CD4-positive, alpha-beta T cell treated with Interferon alpha-2 for 1 hour (primary cell): ENCODE measurements at places on chromosomes 1 and 21.

DNA sequence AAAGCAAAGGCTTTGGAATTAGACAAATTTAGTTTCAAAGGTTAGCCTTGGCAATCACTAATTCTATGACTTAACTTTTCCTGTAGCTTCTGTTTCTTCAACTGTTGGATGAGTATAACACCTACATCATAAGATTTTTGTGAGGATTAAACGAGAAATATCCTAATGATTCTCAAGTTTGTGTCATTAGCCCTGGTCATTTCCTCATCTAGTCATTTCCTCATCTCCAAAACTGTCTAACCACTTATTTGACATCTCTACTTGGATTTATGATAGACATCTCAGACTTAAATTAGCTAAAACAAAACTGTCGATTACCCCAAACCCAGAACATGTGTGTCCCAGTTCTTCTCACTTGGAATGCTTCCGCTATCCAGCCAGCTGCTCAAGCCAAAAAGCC lies 80.2 kb upstream of the CHODL start:
- DNase-seq: no peak

DNA sequence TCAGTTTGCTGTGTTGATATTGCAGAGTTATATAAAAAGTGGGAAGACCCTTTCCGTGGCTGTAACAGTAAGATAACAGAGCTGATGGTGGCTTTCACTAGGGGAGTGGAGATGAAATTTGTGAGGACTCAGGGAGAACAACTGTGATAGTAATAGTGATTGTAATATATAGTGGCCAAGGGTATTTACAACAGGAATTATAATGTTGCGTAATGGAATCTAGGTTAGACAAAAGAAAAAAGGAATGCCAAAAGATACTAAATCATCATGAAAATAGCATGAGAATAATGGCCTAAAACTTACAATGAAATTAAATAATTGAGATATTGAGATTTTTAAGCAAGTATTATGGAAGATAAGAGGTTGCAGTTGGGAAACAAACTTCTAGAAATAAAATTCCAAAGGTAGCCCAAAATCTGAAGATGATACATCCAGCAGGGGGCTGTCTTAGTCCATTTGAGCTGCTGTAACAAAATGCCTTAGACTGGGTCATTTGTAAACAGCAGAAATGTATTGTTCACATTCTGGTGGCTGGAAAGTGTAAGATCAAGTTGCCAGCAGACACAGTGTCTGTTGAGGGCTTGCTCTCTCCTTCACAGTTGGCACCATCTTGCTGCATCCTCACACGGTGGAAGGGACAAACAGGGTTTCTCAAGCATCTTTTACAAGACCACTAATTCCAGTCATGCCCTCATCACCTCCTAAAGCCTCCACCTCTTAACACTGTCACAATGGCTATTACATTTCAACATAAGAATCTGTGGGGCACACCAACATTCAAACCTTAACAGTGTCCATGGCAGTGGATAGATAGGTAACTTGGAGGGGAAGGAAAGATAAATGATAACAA lies 711.2 kb downstream of the MRPL39 start:
- DNase-seq: no peak

DNA sequence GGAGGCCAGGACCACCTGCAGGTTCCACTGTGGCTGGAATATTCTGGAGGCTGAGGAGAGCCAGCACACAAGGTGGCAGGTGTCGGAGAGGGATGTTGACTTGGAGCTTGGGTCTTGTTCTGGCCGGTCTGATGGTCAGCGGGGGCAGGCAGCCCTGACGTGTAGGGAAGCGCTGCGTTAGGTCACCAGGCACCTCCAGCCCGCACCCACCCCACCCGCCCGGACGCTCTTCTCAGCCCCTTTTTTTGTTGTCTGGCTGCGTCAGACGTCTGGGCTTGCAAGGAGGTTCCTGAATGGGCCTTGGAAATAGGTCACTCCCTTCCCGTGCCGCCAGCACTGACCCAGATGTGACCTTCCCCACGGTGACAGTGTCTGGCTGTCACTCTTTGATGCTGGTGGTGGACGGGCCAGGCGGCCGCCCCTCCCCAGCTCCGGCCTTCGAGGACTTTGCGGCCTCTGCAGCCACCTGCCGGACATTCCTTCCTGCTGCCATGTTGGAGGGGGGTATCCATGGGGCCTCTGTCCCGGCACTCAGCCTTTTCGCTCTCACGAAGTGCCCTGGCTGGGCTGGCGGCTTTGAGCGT lies 30.1 kb downstream of the SPSB1 start:
- DNase-seq: no peak

- DNase-seq: peak; percentile 28
These were observed 5.1 kb downstream of the CLCNKA start for GRCh38 chr1:16026723-16027484.

- DNase-seq: no peak
These were observed 29.6 kb downstream of the NHLH2 start for GRCh38 chr1:115811140-115811828.

DNA sequence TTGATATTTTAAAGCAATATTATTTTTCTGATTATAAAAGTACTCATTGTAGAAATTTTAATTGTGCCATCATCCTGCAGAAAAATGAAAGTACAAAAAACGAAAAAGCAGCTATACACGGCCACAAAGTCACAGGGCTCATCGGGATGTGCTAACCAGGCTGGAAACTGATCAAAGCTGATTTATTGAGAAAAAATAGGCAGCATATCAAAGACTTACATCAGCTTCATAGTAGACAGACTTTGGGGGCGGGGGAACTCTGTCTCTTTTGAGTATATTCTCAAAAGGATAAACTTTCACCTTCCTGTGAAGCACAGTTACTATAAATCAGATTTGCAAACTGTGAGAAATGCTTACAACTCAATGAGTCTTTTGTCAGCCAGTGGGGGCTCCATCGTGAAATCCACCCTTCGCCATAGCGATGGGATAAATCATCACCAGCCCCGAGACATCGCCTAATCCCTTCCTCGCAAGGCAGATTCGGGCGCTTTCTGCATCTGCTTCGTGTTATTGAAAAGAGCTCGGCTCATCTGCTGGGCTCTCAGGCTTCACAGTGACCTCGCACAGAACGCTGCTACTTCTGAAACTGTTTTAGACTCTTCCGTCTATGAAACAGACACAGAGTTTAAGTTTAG lies 69.2 kb upstream of the ERG start:
- no peak for DNase-seq

DNA sequence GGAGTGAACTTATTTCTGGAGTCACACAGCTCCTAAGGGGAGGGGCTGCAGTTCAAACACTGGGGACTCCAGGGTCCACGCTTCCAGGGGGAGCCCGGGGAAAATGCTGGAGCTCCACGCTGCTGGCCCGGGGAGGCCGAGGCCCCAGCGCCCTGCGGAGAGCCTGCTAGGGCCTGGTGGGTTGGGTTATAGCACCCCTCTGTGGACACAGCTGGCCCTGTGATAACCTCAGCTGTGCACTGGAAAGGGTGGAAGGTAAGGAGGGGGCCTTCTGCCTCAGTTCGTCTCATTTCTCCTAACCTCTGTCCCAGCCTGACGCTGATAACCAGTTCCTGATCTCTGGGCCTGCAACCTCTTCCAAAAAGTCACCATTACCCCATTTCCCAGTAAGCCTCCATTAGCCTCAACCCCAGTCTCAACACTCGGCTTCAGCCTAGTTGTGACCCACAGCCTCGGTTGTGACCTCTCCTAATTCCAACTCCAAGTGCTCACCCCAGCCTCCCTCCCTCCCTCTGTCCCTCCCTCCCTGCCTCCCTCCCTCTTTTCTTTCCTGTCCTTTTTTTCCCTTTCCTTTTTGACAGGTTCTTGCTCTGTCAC lies 7.1 kb downstream of the NBL1 start:
- DNase-seq: peak; percentile 63

- no peak for DNase-seq
These were observed 17.2 kb downstream of the RBM15 start for GRCh38 chr1:110356379-110356778.

DNA sequence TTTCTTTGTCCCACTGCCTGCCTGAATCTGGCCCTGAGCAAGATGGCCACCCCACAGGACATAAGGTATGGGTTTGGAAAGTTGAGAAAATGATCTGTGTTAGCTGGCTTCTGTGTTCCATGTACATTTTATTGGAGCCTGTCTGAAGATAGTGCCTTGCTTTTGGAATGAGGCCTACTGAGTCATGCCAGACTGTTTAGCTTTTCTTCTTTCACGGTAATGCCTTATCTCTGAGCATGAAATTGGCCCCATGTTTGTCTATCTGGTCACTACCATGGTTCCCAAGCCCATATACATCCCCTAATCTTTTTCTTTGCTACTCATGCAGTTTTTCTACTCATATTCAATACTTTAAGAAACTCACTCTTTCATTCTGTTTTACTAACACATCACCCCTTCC lies 85.1 kb upstream of the LMO4 start:
- no peak for DNase-seq

DNA sequence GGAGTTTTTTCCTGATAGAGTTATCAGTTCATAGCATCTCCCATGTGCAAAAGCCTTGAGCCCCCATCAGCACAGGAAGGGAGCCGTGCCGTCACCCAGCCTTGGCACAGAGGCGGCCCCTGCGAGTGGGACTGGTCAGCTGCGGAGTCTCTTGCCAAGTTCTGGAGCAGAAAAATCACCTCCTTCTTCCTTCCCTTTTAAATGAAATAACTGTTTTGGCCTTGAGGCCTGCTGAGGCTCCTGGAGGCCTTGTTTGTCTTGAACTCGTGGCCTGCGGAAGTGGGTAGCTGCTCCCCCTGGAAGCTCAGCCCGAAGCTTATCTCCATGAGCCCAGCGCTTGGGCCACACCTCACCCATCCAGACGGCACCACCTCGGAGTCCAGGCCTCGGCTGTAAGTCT lies 145.7 kb upstream of the TMEM51 start:
- no peak for DNase-seq

DNA sequence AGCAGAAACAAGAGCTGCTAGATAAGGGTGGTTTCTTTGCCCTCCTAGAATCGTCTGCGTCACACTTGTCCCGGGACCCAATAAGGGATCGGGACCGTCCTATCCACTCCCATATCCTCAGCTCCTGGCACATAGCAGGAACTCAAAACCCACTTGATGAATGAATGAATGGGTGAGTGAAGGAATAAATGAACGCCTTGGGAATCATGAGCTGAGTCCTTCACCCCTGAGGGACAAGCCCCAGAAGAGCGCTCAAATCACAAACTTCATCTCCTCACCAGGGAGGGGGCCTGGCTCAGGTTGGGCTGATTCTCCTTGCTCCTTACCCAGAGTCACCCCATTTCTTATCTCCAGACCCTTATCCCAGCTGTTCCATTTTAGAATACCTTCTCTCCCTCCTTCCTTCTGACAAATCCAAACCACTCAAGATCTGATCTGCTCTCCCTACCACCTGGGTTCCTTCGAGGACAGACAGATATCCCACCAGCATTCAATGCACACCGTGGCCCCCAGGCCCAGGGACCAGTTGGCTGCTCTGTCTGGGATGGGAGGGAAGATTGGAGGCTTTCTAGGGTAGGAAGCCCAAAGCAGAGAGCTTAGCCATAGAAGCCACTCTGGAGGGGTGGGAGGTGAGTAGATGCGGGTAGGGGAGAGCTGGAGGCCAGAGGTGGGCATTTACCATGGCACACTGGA lies 643 bp upstream of the MOB3C start:
- no peak for DNase-seq

GRCh38 chr1:52862666-52863458 lies 20.3 kb downstream of the ZYG11A start:
- DNase-seq: no peak

DNA sequence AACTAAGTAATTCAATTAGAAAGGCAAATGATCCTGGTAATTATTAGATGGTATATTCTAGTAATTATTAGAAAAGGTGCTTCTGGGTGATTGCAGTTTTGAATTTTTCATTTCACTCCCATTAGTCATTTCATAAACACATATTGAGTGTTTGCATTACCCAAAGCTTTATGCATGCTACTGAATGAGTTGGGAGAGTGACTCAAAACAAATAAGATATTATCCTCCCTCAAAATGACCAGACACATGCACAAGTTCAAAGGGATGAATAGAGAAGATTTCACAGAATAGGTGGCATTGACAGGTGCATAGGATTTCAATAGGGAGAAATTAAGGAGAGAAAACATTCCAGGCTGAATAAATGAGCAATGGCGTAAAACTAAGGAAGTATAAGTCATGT lies 84.7 kb downstream of the PHTF1 start:
- no peak for DNase-seq

DNA sequence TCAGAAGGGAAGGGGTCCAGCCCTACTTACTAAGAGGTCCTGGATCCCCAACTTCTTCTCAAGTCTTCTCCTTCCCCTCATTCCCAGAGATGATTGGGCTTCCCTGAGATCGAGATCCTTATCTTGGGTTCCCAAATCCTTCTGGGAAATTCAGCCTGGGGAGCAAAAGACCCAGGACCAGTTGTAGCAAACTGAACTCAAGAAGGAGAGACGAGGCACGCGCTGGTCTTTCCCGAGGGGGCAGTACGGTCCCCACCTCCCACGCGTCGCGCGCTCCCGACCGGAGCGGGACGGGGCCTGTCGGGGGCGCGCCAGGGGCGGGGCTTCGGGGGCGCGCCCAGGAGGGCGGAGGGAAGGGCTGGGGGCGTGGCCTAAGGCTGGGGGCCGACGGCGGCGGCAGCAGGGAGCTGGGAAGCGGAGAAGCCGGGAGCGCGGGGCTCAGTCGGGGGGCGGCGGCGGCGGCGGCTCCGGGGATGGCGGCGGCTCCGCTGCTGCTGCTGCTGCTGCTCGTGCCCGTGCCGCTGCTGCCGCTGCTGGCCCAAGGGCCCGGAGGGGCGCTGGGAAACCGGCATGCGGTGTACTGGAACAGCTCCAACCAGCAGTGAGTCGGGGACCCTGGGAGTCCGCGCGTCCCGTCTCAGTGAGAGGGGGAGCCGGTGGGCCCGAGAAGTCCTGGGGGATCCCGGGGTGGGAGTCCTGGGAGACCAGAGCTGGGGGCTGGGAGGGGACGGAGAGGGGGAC lies at the start of gene EFNA3:
Gene EFNA3, plus strand, starts transcription at position 369 of the 741 bp plus-strand sequence. Its CDS starts 105 bp downstream, at position 474.
- peak; percentile 79 for DNase-seq

DNA sequence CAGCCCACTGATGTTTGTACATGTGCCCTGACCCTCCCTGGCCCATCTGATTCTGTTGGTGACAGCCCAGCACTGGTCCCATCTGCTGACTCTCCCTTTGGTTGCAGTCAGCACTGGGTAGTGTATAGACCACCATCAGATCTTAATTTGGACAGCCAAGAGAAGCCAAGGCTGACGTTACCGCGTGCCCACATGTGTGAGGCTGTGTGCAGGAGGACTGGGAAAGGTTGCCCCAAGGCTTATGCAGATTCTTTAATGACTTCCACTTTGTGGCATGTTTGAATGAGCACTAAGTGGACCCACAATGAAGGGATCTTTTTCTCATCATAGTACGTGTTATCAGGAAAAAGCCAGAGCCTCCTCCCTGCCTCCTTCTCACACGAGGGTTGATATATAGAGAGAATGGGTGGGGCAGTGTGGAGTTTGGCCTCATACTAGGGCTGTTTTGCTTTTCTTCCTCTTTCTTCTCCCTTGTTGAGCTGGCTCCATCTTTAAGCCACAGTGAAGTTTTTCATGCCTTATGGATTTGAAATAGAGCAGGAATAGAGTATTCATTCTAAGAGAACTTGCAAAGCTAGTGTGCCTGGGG lies 93.5 kb downstream of the NAV1 start:
- no peak for DNase-seq

- DNase-seq: no peak
These were observed 87.2 kb downstream of the VAV3 start for GRCh38 chr1:107877745-107878144.

- peak; percentile 1 for DNase-seq
These were observed 266.3 kb downstream of the RHOU start for GRCh38 chr1:229001467-229002011.
